Adrenal gland (tissue), 19 donors: ENCODE measurements at places on chromosomes 4 and X. TPM values are rescaled to one million over a fixed set of nuclear protein-coding genes. Genes with fewer than 3 reads are reported as not detected.

GRCh38 chr4:105241451-105241850 lies 94.8 kb downstream of the TET2 start:
- no peak for DNase-seq

DNA sequence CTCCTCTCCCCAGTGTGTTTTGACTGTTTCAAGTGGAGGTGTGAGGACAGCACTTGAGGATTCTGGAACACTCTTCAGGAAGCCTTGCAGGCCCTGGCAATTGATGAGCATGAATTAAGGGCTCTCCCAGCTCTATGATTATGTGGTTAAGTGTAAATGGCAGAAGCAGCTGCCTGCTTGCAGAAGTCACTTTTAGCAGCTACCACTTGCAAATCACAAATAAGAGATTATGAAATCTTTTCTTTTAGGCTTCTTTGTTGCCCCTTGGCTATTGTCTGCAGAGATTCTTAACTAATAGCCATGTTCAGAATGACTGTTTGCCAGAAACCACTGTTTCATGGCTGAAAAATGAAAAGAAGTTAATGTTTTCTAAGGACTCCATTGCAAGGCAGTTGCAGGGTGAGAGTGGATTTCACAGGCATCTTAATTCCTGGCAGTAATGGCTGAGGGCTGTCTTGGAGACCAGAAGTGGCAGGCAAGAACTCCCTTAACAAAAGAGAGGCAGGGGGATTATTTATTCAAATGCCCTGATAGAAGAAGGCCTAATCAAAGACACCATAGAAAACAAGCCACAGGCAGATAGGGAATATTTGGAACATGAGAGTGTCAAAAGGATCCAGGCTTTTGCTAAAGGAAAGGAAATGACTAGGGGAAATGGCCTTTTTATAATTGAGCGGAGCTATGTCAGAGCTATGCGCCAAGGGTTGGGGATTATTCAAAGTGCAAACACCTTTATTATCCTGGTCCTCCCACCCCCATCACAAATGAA lies 8.3 kb upstream of the HOPX start:
- DNase-seq, result no peak

DNA sequence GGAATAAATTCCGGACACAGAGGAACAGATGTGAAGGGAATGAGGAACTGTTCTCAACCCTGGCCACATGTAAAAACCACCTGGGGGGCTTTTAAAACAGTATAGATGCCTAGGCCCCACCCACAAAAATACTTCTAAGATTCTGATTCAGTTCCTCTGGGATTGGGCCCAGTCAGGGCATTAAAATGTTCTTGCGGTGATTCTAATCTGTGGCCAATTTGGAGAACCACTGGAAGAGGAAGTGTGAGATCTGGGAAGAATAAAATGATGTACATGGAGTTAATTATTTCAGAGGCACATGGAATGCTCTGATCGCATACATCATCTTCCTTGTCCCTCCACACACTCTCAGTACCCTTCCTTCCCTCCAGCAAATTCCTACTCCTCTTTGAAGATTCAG lies 192.2 kb downstream of the APBB2 start:
- no peak for DNase-seq

DNA sequence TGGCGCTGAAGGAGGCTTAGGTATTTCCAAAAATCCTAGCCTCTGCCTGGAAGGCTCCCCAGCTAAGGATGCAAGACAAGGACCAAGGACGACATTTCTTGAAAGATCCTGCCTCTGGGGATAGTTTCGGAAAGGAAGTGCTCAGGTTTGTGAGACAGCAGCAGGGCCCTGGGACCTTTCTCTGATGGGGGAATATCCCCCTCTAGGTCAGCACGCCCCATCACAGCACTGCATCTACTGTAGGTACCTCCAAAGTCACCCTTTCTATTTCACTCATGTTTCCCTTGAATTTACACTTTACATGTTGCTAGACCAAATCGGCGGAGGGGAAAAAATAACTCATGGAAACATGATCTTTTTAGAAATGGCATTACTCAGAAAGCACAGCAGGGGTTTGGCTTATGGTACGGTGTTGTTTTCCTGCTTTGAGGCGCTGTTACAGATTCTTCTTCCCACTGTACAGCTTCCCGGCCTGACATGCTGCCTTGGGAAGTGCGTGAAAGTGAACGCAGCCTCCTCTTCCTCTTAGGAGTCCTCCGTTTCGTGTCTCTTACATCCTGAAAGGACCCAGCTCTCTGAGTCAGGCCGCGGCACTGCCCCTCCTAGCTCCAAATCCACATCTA lies 77.2 kb upstream of the DHRSX start:
- DNase-seq, result no peak

DNA sequence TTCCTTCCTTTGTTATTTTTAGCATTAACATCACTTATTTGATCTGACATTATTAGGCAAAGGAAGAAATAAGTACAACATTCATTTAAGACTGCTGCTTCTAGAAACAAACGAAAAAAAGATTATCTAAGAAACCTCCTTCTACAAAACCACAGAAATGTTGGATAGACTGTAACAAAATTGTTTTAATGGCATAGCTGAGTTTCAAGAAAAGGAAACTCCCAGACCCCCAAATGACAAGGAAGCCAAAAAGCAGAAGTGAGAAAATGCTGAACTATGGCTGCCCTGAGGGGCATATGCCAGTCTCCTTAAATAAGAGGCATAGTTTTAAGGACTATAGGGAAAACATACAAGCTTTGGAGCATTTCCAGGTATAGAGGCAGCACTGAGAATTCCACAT lies 1431.6 kb upstream of the TENM3 start:
- no peak for DNase-seq

Gene TLR3
- 11.0 TPM for total RNA-seq

- no peak for DNase-seq
Observed at GRCh38 chr4:39166177-39166576, 16.2 kb upstream of the WDR19 start.

DNA sequence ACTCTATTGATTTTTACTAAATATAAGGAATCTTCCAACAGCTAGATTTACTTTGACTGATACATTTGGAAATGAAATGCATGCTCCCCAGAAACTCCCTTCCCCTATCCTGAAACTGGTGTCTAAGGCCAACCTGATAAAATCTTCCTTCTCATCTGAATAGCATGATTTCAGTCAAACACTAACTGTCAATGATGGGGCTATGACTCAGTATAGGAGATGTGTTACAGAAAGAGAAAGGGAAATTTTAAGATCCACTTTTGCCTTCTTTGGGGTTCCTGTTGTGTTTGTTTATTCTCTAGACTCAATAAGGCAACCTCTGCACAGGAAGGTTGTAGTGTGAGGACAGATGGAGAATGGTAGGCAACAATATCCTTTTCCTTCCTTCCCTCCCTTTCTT lies 160.7 kb downstream of the MOSPD2 start:
- DNase-seq, result no peak

DNA sequence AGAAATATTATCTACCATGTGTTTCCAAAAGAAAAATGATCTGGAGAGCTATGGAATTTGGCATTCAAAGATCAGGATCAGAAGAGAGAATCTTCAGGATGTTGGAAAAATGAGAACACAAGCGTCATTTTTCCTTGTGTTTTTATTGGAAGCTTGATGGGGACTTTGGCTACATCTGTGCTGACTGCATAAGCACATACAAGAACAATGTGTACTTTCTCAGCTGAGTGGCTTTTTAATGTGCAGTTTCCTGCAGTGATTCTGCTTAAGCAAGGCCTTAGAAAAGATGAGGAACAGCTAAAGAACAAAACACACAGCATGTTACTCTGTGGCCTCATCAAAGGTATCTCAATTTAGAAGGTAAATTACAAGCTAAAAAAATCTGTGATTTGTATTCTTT lies 1039.9 kb downstream of the GLUD2 start:
- no peak for DNase-seq

DNA sequence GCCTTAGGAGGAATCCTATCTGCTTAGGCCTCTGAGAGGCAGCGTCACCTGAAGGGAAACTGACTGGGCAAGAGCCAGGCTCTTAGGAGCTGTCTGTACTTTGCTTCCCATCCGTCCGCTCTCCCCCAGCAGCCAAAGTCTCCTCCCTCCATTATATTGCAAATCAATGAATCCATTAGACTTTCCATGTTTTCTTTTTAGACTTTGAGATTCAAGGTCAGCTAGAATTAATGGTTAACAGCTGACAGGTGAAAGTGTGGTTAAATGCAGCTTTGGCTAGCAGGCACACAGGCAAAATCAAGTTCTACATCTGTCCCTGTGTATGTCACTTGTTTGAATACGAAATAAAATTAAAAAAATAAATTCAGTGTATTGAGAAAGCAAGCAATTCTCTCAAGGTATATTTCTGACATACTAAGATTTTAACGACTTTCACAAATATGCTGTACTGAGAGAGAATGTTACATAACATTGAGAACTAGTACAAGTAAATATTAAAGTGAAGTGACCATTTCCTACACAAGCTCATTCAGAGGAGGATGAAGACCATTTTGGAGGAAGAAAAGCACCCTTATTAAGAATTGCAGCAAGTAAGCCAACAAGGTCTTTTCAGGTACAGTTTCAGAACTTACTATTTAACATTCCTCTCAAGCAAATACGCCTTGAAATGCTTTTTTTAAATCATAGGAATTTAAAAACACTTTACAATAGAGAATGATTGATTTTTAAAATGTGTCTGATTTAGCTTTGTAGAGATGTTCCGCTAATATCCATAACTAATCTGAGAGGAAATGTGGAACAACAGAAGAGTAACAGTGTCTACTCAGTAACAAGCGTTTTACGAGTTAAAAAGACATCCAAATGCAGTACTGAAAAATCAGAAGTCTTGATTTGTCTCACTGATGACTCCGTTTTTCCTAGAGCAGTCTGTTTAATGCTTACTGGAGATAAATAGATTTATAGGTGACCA lies at the start of gene F11:
TSS of gene F11 (plus strand) at position 507 of the 970 bp plus-strand sequence. CDS start 948 bp downstream, outside the sequence.
- no peak for DNase-seq

GRCh38 chr4:97582890-97583289 lies 560.4 kb downstream of the STPG2 start:
- DNase-seq, result no peak

Gene CACNA1F
- 0.14 TPM for total RNA-seq

- DNase-seq, result no peak
Observed at GRCh38 chrX:77597090-77597489, 149.9 kb downstream of the FGF16 start.

Gene QDPR
- total RNA-seq, result 32.6 TPM

DNA sequence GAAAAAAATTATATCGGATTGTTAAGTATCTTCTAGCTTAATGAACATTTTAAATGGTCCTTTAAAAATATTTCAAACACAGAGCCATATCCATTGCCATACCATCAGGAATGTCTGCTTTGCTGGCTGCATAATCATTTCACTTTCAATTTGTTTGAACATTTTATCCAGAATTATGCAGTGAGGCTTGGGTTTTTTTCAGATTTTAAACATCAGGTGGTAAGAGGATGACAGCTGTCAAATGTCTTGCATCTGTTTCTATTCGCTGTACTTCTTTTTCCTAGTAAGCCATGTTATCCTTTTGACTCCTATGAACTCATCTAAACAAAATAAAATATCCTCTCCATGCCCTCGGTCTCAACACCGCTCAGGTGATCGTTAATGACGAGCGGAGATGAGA lies 802 bp downstream of the RFC1 start:
- DNase-seq, result no peak

- DNase-seq, result peak; percentile 81
Observed at GRCh38 chr4:22515888-22516541, at the start of gene ADGRA3. TSS of gene ADGRA3 (minus strand) at chr4:22516066. CDS start at chr4:22515784, 282 bp downstream.

GRCh38 chr4:173532725-173533511 lies 2.9 kb upstream of the HAND2 start:
- DNase-seq, result no peak

DNA sequence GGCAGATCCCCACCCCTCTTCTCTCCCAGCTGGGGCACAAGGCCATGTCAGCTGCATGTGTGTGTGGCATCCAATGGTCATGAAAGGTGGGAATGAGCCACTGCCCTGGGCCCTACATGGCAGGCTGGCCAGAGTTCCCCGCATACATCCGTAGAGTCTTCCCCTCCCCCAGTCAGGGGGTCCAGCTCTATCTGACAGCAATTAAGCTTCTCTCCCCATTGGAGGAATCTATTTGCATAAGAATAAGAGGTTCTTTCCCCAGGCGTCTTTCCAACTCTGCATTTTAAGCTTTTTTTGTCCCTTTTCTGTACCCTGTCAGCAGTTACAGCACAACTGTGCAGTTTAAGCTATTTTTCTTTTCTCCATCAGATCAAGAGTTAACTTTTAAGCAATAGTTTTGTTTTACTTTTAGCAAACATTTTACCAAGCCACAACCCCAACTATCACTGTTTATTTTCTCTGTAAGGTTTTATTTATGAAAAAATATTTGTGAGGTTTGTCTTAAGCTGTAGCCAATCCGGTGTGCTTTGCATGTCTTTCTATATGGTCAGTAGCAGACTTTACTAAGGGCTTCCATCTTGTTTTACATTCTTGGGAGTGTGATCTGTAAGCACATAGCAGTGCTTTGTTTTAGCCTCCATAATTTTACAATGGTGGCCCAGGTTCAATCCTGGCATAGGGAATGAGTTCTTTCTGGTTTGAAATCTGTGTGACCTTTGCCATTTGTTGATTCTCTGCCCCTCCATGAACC lies 28.7 kb downstream of the NLRP2B start:
- no peak for DNase-seq

Gene GABRE
- total RNA-seq, result 1.6 TPM

GRCh38 chrX:106263817-106264216 lies 95.7 kb downstream of the PWWP3B start:
- DNase-seq, result peak; percentile 6

DNA sequence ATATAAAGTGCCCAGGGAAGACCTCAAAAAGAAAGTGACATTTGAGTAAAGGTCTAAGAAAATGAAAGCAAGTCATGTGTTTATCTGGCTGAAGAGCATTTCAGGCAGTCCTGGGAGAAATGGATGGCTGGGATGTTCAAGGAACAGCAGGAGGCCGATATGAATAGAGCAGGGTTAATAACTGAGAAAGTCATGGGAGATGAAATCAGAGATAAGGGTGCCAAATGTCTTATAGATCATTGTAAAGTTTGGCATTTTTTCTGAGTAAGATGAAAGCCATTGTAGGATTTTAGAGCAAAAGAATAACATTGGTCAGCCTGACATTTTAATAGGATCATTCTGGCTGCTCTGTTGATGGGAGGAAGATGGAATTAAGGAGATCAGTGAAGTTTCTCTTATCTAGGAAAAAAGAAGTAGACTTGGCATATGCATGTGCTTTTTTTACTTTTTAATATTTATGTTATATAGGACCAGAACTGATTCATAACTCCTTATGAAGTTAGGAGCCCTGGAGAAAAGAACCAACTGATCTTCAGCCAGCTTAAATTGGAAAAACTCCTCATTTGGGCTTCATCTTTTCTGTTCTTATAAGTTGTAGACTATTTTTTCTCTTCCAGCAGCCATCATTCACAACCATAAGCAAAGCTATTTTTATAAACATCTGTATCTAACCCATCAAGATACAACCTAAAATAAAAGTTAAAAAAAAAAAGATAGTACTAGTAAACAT lies 18.6 kb downstream of the AIMP1 start:
- no peak for DNase-seq
